ENCODE measurements at places on chromosomes 4 and X. TPM values are rescaled to one million over a fixed set of nuclear protein-coding genes. Genes with fewer than 3 reads are reported as not detected.

Gene NMU
- 1.3 TPM for total RNA-seq

Gene TEX11
- total RNA-seq, result not detected

Gene PGM2
- 51.6 TPM for total RNA-seq

Gene AFM
- total RNA-seq, result not detected

Gene EGF
- 1.3 TPM for total RNA-seq

Gene ZNF185
- 4.3 TPM for total RNA-seq

Gene SPANXC
- total RNA-seq, result not detected

Gene CHST7
- 8.7 TPM for total RNA-seq

Gene CLNK
- not detected for total RNA-seq

Gene SLC10A4
- total RNA-seq, result 0.25 TPM

Gene KIAA1210
- under 0.01 TPM for total RNA-seq

Gene NLGN3
- total RNA-seq, result 0.12 TPM

All from uterine smooth muscle cell (primary cell).